ENCODE measurements at places on chromosomes 13 and 19. TPM values are rescaled to one million over a fixed set of nuclear protein-coding genes. Genes with fewer than 3 reads are reported as not detected.

The TJP3 gene
- not detected for total RNA-seq

The KASH5 gene
- not detected for total RNA-seq

The C1QTNF9B gene
- total RNA-seq = not detected

The MRPL34 gene
- total RNA-seq = 9.0 TPM

The SELENOV gene
- not detected for total RNA-seq

The CCDC106 gene
- total RNA-seq = 7.8 TPM

The CDX2 gene
- total RNA-seq = not detected

The SLC25A41 gene
- total RNA-seq = 1.6 TPM

The RNF225 gene
- total RNA-seq = not detected

Measured in occipital lobe (tissue), 3 donors.